Activated CD8-positive, alpha-beta memory T cell treated with anti-CD3 and anti-CD28 coated beads for 4 hours (primary cell): ENCODE measurements at places on chromosomes 4 and X.

DNA sequence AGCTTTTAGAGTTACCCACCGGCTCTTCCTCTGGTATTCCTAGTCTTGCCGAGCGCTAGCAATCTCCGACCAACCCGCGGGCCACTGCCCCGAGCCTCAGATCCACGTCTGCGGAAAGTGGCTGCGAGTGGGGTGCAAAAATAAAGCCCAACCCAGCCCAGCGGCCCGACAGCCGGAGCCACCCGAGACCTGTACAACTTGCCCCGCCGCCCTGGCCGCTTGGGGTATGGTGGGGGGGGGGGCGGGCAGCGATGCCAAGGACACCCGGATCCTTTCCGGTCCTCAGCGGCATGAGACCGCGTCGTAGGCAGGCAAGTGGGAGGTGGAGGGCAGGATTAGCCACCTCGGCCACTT lies 1.6 kb downstream of the SLITRK4 start:
- DNase-seq = no peak

- no peak for DNase-seq
Measured at GRCh38 chrX:124239911-124240310, 92.5 kb upstream of the TEX13D start.

- no peak for DNase-seq
Measured at GRCh38 chr4:123673971-123674370, 277.4 kb downstream of the SPRY1 start.

DNA sequence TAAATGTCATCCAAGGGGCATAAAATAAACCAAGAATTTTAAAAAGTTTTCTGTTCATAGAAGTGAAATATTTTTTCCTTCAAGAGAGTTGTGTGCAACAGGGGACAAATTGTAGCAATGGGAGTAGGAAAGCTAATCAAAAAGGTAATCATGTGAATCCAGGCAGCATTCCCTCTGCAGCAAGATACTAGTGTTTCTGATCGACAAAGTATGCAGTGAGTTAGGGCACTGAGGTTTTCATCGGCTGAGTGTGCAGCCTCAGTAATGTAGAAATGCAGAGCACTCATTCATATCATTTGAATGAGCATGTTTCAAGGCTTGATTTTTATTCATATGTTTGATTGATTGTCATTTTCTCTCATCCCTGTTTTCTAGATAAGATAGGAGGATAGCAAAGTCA lies 321.7 kb downstream of the PCDH7 start:
- DNase-seq = no peak

DNA sequence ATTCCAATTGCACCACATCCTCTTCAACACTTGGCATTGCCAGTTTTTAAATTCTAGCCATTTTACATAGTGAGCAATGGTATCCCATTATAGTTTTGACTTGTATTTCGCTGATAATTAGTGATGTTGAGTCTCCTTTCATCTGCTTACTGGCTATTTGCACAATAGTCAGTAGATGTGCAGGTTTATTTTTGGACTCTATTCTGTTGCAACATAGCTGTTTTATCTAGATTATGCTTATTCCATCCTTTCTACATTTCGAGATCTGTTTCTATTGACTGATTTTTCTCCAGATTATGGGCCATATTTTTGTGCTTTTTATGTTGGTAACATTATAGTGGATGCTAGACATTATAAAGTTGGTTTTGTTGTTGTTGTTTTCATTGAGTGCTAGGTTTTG lies 106.1 kb downstream of the WWC2 start:
- no peak for DNase-seq

DNA sequence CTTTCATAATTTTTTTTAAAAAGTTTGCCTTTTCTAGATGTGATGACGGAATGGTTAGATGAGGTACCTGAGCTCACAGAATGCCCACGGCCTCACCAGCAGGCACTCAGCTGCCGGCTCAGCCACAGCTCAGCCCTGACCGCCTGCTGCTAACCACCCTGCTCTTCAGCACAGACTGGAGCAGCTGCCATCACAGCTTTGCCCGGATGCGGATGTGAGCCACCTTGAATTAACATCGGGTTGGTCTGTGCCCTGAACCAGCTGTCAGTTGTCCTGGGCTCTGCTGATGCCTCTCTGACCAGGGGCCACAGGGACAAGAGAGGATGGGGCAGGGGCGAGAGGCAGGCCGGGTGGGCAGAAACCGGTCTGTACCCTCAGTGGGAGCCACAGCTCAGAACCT lies 93.3 kb downstream of the HMX1 start:
- no peak for DNase-seq

DNA sequence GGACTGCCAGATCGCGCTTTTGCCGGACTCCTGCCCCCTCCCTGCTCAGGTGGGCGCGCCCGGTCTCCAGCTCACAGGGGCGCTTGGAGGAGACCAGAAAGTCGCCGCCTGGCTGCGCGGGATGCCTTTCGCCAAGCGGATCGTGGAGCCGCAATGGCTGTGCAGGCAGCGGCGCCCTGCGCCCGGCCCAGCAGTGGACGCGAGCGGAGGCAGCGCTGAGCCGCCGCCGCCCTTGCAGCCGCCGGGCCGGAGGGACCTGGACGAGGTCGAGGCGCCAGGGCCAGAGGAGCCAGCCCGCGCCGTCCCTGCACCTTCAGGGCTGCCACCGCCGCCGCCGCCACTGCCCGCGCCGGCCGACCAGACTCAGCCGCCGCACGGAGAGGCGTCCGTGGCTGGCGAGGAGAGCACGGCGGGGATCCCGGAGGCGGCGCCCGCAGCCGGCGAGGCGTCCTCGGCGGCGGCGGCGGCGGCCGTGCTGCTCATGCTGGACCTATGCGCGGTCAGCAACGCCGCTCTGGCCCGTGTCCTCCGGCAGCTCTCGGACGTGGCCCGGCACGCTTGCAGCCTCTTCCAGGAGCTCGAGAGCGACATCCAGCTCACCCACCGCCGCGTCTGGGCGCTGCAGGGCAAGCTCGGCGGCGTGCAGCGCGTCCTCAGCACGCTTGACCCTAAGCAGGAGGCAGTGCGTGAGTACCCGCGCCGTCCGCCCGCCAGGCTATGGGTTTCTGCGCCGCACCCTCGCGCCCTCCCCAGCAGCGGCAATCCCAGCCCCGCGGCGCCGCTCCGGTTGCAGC lies 834 bp downstream of the NHS start:
- DNase-seq = no peak

GRCh38 chrX:111411983-111412382 lies at the start of gene DCX:
Gene DCX, minus strand, starts transcription at chrX:111412192. Its CDS starts 1,794 bp downstream, at chrX:111410398.
- DNase-seq = no peak

GRCh38 chr4:145177511-145177905 lies 2.9 kb downstream of the OTUD4 start:
- no peak for DNase-seq

DNA sequence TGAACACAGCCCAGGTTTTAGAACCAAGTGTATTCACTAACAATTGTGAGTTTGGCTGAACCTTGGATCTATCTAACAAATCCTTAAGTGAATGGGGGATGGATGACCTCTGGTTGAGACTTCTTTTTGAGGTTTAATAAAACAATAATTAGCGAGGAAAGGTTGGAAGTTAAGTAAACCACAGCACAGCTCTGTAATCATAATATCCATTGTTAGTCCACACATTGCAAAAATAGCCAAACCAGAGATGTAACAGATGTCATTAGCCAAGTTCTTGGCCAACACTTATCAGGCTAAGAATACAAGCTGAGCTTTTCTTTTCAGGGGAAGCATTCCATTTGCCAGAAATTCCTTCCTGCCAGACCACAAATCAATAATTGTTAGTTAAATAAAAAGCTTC lies 59.1 kb downstream of the FREM3 start:
- DNase-seq = no peak

DNA sequence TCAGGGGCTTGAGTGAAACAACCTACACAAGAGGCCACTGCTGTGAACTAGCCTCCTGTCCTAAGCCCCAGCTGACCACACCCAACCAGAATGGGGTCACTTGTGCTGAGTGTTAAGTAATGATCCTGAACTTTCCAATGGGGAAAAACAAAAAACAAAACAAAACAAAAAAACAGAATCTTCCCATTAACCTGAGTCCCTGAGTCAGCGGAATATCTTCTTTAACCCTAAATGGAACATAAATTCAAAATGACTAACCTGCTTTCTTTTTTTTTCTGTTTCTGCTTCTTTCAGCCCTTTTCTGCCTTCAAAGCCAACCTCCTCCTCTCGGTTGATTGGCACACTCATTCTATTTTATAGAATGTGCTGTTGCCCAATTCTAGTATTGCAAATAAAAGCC lies 31.2 kb upstream of the MAGEA8 start:
- DNase-seq = no peak

GRCh38 chr4:82748810-82749470 lies 49.7 kb downstream of the SCD5 start:
- no peak for DNase-seq

DNA sequence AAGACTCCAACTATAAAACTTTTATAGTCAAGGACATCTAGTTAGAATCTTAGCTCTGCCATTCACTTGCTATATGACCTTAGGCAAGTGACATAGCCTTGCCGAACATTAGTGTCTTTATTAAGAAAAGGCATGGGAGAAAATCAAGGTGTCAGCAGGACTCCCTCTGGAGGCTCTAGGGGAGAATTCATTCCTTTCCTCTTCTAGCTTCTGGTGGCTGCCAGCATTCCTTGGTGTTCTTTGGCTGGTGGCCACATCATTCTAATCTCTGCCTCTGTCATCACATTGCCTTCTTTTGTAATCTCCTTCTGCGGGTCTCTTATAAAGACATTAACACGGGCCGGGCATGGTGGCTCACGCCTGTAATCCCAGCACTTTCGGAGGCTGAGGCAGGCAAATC lies 99.8 kb downstream of the PPP1R2C start:
- no peak for DNase-seq

- no peak for DNase-seq
Measured at GRCh38 chr4:87019898-87020297, 85.1 kb downstream of the AFF1 start.

DNA sequence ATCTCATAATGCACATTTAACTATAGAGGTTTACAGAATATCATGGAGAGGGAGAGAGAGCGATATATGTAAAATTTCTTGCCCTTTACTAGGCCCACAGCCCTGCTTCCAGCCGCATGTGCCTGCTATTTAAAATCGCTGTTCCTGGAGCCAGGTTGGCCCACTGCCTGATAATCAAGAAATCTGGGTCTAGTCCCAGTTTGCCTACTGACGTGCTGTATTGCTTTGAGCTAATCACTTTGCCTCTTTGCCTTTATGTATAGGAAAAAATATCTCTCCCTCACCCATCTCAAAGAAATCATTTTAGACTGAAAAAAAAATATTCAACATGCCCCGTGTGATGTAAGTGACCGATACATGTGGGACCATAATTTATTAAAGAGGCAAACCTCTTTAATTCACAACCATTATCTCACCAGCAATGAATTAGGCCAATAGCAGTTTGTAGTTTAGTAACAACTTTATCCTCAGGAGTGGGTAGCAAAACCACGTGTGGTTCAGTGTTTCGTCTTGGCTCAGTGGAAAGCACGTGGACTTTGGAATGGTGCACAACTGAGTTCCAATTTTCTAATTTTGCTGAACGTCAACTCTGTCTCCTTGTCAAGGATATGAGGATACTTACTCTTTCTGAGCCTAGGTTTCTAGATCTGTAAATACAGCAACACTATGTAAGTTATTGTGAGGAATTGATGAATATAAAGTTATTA lies 62.6 kb downstream of the GRXCR1 start:
- no peak for DNase-seq

- no peak for DNase-seq
Measured at GRCh38 chr4:2266181-2266580, 4.3 kb upstream of the MXD4 start.

DNA sequence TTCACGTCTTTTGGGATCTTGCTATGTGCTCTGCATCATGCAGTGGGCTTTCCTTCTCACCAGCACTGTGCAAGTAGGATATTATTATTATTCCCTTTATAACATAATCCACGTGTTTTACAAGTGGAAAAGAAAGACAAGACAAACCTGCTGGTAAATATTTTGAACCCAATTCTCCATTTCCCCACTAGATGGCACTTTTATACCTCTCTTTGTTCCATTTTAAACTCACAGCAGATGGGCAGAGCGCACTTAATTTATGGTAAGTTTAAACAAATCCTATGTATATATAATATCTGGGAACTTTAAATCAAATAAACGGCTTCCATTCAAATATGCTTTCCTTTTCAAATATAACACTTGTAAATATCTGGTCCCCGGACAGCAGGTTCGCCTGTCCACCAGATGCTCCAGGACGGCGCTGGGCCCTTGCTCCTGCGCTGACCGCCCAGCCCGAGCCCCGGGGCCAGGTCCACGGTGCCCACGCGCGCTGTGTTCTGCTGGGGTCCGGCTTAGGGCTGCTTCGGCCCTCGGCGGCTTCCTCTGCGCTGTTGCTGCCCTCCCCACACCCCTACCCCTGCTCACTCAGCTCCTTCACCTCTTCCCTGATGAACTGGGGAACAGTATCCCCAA lies 31.1 kb downstream of the F11 start:
- no peak for DNase-seq

DNA sequence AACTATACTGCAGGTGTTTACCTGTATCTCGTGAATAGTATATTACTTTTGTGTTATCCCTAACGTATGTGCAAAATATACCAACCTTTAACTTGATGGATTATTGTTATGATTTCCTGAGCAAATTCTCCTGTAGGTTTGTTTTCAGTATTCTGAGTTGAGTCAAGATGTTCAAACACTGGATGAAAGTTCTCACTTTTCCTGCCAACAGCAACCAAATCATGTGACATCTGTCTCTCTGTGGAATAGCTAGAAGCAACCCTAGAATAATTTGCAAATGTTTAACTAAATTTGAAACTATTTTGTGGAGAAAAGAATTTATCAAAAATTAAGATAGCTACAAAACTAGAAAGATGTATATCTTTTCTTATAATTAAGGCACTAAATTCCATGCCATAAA lies 35.6 kb downstream of the BCLAF3 start:
- no peak for DNase-seq

GRCh38 chr4:92232566-92232965 lies 71.2 kb upstream of the GRID2 start:
- DNase-seq = no peak

DNA sequence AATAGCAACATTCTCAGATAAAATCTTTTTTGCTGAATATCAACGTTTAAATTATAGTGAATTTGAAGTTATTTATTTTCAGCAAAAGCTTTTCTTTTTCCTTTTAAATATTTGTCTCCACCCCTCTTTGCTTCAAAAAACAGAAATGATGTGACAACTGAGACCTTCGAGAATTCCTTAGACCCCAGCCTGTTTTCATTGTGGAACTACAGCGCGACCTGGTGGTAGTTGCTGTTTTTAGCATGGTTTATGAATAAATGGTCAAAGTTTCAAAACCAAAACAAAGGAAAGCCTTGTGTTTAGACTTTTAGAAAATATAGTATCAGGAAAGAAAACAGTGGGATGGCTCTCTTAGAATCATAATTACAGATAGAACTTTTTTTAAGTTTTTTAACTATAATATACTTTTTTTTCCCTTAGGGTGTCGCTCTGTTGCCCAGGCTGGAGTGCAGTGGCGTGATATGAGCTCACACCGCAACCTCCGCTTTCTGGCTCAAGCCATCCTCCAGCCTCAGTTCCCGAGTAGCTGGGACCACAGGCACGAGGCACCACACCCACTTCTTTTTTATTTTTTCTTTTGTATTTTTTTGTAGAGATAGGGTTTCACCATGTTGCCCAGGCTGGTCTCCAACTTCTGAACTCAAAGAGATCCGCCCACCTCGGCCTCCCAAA lies 26.8 kb upstream of the TMEM184C start:
- no peak for DNase-seq

GRCh38 chr4:184122631-184123408 lies 94.9 kb downstream of the ENPP6 start:
- no peak for DNase-seq
